Activated CD4-positive, alpha-beta memory T cell treated with anti-CD3 and anti-CD28 coated beads, Interleukin-2, amount 10 ng/mL, durations not matched to agents 7 days and 5 days (primary cell): ENCODE measurements at places on chromosomes 1 and 21. TPM values are rescaled to one million over a fixed set of nuclear protein-coding genes. Genes with fewer than 3 reads are reported as not detected.

Gene LCA5L
- not detected for total RNA-seq

Gene RPTN
- total RNA-seq, result not detected

Gene HMGB4
- total RNA-seq, result not detected

Gene LDLRAD1
- not detected for total RNA-seq

DNA sequence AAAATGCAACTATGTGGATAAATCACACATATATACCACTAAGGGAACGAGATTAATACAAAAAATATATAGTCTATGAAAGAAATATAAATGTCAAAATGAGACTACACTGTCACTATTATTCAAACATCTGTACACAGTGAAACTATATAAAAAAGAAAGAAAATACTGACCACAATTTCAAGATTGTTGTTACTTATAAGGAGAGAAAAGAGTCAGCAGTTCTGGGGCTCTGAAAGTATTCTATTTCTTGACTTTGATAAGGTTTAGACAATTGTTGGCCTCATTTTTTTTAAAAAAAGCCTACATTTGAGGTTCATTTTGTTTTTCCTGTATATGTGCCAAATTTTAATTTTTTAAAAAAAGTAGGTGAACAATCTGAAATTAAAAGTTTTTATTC, 319.3 kb upstream of the CHRM3 start:
- H3K4me3 ChIP-seq, result no peak overlapping the region
- H3K27ac ChIP-seq, result no peak overlapping the region
- no peak for DNase-seq
- H3K27me3 ChIP-seq, result no peaks in the 10 kb centered on the region
- no peaks in the 10 kb centered on the region for H3K4me1 ChIP-seq
- H3K36me3 ChIP-seq, result no peaks in the 10 kb centered on the region

- no peaks in the 10 kb centered on the region for H3K27me3 ChIP-seq
- no peak overlapping the region for H3K4me3 ChIP-seq
- H3K27ac ChIP-seq, result no peak overlapping the region
Measured at GRCh38 chr21:30104241-30104640, 62.4 kb downstream of the CLDN17 start.

GRCh38 chr21:44699502-44700001, 2.6 kb downstream of the KRTAP10-12 start:
- H3K36me3 ChIP-seq, result no peaks in the 10 kb centered on the region
- H3K4me1 ChIP-seq, result no peaks in the 10 kb centered on the region
- no peak overlapping the region for H3K4me3 ChIP-seq
- H3K27ac ChIP-seq, result no peak overlapping the region
- DNase-seq, result no peak

GRCh38 chr1:61079296-61079897, 3.0 kb upstream of the NFIA start:
- DNase-seq, result no peak
- H3K4me3 ChIP-seq, result no peak overlapping the region
- H3K4me1 ChIP-seq, result peaks cover 54% of the 10 kb centered on the region

DNA sequence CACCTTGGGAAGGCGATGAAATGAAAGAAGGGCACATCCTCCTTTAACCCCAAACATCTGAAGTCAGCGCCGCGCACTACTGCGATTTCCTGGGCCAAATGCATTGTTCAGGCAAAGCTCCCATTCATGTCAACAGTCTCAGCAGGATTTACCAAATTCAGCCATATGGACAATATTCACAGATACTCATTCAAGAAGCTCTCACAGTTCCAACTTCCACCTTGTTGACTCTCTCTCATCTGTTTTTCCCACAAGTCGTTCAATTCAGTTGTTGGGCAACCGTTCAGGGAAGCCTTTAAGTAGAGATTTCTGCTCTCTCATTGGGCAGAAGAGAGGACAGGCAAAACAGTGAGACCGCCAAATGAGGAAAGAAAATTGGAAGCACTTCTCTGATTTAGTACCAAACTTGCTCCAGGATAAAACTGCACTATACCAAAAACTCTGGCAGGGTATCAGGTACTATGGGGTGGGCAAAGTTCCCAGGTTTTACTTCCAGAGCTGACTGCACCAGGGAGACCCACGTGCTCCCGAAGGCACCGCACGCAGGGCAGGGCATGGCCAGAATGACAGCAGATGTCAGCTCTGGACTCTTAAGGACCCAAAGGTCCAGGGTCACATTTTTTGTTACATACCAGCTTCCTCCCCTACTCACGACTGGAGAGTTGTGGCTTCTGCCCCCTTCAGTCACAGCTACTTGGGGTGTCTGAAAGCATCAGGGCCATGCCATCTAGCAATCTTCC, 668.8 kb downstream of the KIF26B start:
- H3K27ac ChIP-seq, result no peak overlapping the region
- no peaks in the 10 kb centered on the region for H3K36me3 ChIP-seq
- no peak for DNase-seq
- no peaks in the 10 kb centered on the region for H3K27me3 ChIP-seq
- H3K4me1 ChIP-seq, result no peaks in the 10 kb centered on the region
- no peak overlapping the region for H3K4me3 ChIP-seq

- H3K4me1 ChIP-seq, result peaks cover 21% of the 10 kb centered on the region
- DNase-seq, result no peak
- H3K27ac ChIP-seq, result no peak overlapping the region
Measured at GRCh38 chr21:33117101-33117888, 47.4 kb downstream of the OLIG1 start.

- H3K27me3 ChIP-seq, result peaks cover 14% of the 10 kb centered on the region
- peaks cover 12% of the 10 kb centered on the region for H3K36me3 ChIP-seq
- DNase-seq, result no peak
- peak overlapping the region; percentile 99 for H3K4me3 ChIP-seq
Measured at GRCh38 chr1:43648876-43649477, 972 bp upstream of the KDM4A start.

- peaks cover 46% of the 10 kb centered on the region for H3K27me3 ChIP-seq
- no peaks in the 10 kb centered on the region for H3K36me3 ChIP-seq
- H3K27ac ChIP-seq, result no peak overlapping the region
- no peaks in the 10 kb centered on the region for H3K4me1 ChIP-seq
- no peak overlapping the region for H3K4me3 ChIP-seq
Measured at GRCh38 chr1:46458190-46458589, 31.4 kb upstream of the DMBX1 start.

GRCh38 chr1:175132436-175132835, 60.1 kb downstream of the KIAA0040 start:
- no peak for DNase-seq
- H3K27me3 ChIP-seq, result peaks cover 29% of the 10 kb centered on the region

GRCh38 chr1:38834937-38835827, 24.4 kb downstream of the RRAGC start:
- DNase-seq, result peak; percentile 46
- H3K4me1 ChIP-seq, result peaks cover 2% of the 10 kb centered on the region
- H3K4me3 ChIP-seq, result no peak overlapping the region
- H3K27me3 ChIP-seq, result peaks cover 17% of the 10 kb centered on the region

- no peaks in the 10 kb centered on the region for H3K27me3 ChIP-seq
- no peaks in the 10 kb centered on the region for H3K4me1 ChIP-seq
- DNase-seq, result no peak
- H3K4me3 ChIP-seq, result no peak overlapping the region
- no peaks in the 10 kb centered on the region for H3K36me3 ChIP-seq
- H3K27ac ChIP-seq, result no peak overlapping the region
Measured at GRCh38 chr1:163082971-163083370, 13.8 kb downstream of the RGS4 start.
